ENCODE measurements at places on chromosomes 6 and 20.

GRCh38 chr6:19325335-19325789, 511.8 kb upstream of the ID4 start:
- no peak for DNase-seq

DNA sequence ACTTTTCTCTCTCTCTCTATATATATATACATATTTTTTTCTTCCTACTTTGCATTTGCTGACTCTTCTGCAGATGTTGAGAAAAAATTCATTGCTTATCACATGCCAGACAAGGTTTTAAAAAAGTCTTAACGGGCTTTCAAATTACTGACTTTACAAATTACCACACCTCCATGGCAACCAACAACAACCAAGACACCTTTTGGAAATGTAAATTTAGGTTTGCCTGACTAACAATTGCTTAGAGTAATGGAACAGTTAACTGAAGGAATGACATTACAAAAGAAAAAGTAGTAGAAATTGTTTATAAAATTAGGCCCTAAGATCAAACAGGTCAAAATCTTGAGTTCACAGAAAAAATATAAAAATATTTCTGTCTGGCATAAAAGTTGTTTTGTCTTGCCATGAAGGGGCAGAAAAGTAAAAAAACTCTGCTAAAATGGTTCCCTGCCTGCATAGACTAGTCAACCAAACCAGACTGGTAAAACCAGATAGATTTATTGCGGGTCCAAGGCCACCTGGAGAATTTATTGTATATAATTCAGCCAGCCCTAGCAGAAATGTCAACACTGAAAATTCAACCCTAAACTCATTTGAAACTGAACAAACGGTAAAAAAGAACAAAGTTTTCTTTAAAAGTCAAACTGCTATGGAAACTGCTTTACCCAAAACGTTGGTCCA, 92.8 kb upstream of the FRMD1 start:
- DNase-seq, result no peak

DNA sequence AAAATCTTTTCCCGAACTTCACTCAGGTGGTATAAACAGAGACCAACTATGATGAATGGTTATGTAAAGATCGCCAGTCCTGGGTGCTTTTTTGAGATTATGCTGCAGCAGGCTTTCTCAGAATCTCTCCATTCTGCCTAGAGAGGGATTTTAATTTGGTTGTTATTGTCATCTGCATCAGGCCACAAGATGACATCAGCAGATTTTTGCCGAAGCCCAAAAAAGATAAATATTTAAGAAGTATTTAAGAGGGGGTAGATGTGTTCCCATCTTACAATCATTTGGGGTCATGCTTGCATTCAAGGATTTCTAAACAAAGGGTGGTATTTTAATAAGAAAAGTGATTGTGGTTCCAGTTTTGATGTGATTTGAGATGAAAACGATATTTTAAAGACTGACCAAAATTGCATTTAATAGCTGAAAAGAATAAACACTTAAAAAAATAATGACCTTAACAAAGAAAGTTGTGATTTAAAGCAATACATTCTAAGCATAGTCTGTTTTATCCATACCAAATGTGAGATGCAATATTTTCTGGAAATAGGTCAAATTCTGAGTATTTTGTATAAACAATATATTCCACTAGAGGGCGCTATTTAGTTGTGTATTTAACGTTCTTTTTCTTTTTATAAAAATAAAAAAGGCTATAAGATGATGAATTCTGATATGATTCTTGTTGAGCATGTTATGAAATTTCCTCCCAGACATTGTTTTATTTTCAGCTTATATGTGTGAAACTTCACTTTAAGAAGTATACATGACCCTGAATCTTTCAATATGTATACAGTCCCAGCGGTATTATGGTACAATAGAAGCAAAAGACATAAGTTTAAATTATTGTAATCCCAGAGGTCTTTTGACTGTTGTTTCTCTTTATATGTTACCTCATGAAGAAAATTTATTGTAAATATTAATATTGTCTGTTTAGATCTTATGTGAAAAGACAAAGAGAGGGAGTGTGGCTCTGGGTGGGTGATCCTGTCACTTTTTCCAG, 51.0 kb upstream of the ZFP64 start:
- no peak for DNase-seq

GRCh38 chr6:11921017-11921438, 91.1 kb upstream of the HIVEP1 start:
- no peak for DNase-seq

GRCh38 chr20:7859356-7859802, 80.9 kb downstream of the HAO1 start:
- DNase-seq, result no peak

GRCh38 chr6:18362058-18362561, 25.0 kb upstream of the RNF144B start:
- no peak for DNase-seq

DNA sequence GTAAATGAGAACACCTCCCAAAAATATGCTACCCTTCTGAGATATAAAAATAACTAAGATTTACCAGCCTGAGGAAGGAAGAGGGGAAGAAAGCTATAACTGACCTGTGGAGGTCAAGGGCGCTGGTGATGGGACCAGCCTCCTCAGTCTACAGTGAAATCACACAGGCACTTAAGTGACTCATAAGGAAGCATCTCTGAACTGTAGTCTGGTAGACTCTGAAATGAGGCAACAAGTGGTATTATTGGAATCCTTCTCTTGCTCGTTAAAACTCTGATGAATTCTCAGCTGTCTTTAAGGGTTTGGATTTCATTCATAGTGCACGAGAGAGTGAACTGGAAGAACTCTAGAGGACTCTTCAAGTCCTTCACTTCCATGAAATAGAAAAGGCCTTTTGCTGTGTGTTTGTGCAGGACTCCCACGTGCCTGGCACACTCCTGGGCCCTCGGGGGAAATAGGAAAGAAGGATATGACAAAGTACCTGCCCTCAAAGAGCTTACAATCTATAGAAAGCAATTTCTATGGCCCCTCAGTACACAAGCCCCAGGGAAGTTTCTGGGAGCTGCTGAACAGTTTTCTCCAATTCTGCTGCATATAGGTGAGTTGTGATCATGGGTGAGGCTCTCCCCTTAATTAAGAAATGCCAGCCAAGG, 231.8 kb upstream of the RREB1 start:
- DNase-seq, result no peak

DNA sequence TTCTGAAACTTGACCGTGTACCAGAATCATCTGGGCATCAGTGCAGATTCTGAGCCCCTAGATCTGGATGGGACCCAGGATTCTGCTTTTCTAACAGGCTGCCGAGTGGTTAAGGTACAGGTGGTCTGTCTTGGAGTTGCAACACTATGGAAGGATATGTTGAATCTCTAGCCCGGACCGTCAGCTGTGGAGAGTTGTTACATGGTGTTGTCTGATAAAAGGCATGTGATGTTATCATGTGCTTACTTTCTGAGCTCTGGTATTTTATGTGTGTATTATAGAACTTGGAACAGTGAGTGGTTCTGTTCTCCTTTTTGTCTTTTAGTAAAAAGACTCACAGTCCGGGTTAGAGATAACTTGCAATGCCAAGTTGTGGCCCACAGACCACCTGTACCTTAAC, 123.0 kb downstream of the JARID2 start:
- DNase-seq, result no peak

GRCh38 chr6:7529141-7529540, 12.3 kb upstream of the DSP start:
- no peak for DNase-seq

- DNase-seq, result no peak
Measured at GRCh38 chr6:143774347-143774746, 68.8 kb upstream of the LTV1 start.

GRCh38 chr20:47868744-47869143, 83.5 kb upstream of the SULF2 start:
- no peak for DNase-seq

DNA sequence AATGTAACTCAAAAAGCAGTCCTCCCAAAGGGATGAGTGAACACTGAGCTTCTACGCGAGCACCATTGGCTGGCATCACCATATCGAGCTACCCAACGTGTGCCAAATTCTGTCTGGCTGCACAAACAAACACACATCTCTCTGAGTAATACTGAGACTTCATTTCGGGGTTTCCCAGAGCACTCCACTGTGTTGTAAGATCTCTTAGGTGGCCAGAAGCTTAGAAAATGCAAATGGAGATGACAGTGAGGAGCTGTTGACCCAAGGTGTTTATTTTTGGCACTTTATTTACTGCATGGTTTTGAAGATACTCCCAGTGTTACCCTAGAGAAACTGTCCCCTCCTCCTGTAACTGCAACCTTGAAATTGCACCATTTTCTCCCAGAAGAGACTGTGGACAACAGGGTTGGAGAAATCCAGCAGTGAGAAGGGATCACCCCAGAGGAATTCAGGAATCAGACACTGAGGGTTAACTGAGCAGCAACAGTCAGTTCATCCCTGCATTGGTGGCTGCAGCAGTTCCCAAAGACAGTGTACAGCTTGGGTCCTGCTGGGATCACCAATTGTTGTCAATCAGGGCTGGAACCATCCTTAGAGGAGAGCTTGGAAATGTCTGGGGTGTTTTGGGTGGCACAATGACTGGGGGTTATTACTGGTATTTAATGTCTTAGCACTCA, 1.0 kb upstream of the RIPOR2 start:
- DNase-seq, result no peak
